ENCODE measurements at places on chromosomes 1 and 21.
A peak's percentile ranks its signal among the peaks of the same experiment; 100 is the strongest.

GRCh38 chr1:15444468-15445389 is 6.5 kb downstream of the CTRC start:
- no peaks in the 10 kb centered on the region for H3K4me1 ChIP-seq
- H3K27me3 ChIP-seq: no peaks in the 10 kb centered on the region
- DNase-seq: no peak

DNA sequence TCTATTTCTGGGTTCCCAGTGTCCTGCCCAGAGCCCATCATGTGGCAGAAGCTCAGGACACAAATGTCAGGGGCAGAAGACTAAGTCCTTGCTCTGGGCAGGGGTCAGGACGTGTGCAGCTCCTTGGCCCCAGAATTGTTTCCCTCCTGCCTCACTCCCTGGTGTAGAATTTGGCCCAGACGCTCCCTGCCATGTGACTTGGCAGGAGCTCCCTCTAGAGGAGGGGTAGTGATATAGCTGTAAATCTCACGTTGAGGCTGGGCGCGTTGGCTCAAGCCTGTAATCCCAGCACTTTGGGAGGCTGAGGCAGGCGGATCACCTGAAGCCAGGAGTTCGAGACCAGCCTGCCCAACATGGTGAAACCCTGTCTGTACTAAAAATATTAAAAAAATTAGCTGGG is 91.2 kb downstream of the UBIAD1 start:
- peaks cover 3% of the 10 kb centered on the region for H3K4me1 ChIP-seq
- H3K27ac ChIP-seq: no peak overlapping the region
- H3K27me3 ChIP-seq: no peaks in the 10 kb centered on the region
- no peaks in the 10 kb centered on the region for H3K36me3 ChIP-seq

GRCh38 chr1:155608888-155609225 is 1.2 kb upstream of the MSTO1 start:
- DNase-seq: no peak
- no peaks in the 10 kb centered on the region for H3K27me3 ChIP-seq
- no peak overlapping the region for H3K4me3 ChIP-seq
- H3K4me1 ChIP-seq: no peaks in the 10 kb centered on the region
- peaks cover 6% of the 10 kb centered on the region for H3K36me3 ChIP-seq

- H3K27me3 ChIP-seq: no peaks in the 10 kb centered on the region
- DNase-seq: no peak
- H3K4me3 ChIP-seq: peak overlapping the region; percentile 68
- no peaks in the 10 kb centered on the region for H3K4me1 ChIP-seq
- no peaks in the 10 kb centered on the region for H3K36me3 ChIP-seq
These were observed 1.0 kb downstream of the DNAJB4 start for GRCh38 chr1:78005755-78006154.

DNA sequence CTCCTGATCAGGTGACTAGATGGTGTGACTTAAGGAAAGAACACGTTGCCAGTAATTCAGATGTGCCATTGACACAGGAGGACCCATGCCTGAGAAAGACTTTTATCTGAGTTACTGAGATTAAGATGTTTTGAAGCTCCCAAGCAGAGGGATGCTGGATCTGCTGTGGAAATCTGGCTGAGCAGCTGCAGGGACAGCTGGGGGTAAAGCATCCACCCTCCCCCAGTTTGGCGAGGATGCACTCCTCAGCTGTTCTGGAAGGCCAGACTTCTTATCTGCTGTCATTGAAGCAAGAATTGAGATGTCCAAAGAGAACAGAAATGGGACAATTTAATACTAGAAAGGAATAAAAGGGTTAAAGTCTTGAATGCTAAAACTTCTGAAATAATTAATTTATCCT is 25.7 kb downstream of the TTC3 start:
- no peaks in the 10 kb centered on the region for H3K27me3 ChIP-seq
- H3K36me3 ChIP-seq: peaks cover 32% of the 10 kb centered on the region
- no peak for DNase-seq
- no peaks in the 10 kb centered on the region for H3K4me1 ChIP-seq
- no peak overlapping the region for H3K4me3 ChIP-seq

DNA sequence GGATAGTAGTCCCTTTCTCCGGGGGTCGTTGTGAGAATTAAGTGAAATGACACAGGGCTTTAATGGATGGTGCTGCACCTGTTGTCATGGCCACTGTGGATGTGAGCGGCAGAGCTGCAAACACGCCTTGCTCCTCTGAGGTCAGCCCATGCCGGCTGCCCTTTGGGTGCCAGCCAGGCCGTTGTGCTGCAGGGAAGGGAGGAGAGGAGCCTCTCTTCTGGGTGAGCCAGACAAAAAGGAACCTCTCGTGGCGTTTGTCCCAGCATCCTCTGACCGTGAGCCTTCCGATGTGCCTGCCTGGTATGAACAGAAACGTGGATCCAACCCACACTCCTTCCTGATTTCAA is 383.0 kb upstream of the VAMP3 start:
- H3K27ac ChIP-seq: no peak overlapping the region
- no peaks in the 10 kb centered on the region for H3K36me3 ChIP-seq
- no peak for DNase-seq
- no peak overlapping the region for H3K4me3 ChIP-seq
- no peaks in the 10 kb centered on the region for H3K4me1 ChIP-seq
- no peaks in the 10 kb centered on the region for H3K27me3 ChIP-seq

- no peaks in the 10 kb centered on the region for H3K36me3 ChIP-seq
- peaks cover 7% of the 10 kb centered on the region for H3K4me1 ChIP-seq
- H3K27me3 ChIP-seq: peaks cover 20% of the 10 kb centered on the region
- no peak overlapping the region for H3K4me3 ChIP-seq
- no peak overlapping the region for H3K27ac ChIP-seq
These were observed 1.8 kb upstream of the PTPN14 start for GRCh38 chr1:214553142-214553710.

- H3K27ac ChIP-seq: no peak overlapping the region
- no peaks in the 10 kb centered on the region for H3K36me3 ChIP-seq
- no peaks in the 10 kb centered on the region for H3K4me1 ChIP-seq
- no peak overlapping the region for H3K4me3 ChIP-seq
- DNase-seq: no peak
- no peaks in the 10 kb centered on the region for H3K27me3 ChIP-seq
These were observed 248.3 kb upstream of the KAZN start for GRCh38 chr1:14350197-14350596.

DNA sequence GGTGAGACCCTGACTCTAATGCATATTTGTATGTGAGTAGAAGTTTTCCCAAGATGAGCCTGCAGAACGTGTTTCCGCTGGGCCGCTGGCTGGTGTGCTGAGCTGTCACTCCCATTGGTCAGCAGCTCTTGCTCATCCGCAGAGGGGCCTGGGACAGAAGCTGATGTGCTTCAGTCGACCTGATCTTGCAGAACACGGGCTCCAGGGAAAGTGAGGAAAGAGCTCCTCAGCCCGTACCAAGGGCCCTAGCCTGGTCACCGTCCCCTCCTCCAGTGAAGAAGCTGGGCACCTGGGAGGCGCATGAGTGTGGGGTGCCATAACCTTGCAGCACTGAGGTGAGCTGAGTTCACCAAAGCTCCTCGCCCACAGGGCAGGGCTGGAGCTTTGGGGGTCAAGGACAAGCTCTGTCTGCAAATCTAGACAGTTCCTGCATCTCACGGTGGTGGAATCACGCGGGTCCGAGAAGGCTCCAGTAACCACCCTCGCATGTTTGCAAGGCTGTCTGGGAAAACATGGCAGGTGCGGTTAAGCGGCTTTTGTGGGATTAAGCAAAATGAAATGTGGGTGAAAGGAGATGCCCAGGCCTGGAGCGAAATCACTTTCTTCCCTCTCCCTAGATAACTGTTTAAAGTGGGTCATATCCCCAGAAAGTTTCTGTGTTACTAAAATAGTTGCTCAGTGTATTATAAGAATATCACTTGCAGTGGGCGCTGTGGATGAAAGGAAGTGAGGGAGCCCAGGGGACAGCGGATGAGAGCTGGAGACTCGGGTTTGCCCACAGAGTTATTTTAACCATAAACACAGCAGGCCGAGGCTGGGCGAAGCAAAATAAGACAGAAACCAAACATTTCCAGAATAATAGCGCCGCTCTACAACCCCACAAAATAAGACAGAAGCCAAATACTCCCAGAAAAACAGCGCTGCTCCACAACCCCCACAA is 33.1 kb upstream of the LRRC3 start:
- H3K4me1 ChIP-seq: no peaks in the 10 kb centered on the region
- no peak for DNase-seq
- no peaks in the 10 kb centered on the region for H3K36me3 ChIP-seq

GRCh38 chr1:235017191-235017590 is 111.4 kb downstream of the TOMM20 start:
- DNase-seq: no peak
- H3K4me1 ChIP-seq: peaks cover 13% of the 10 kb centered on the region
- H3K27ac ChIP-seq: no peak overlapping the region
- no peaks in the 10 kb centered on the region for H3K27me3 ChIP-seq
- H3K4me3 ChIP-seq: no peak overlapping the region
- H3K36me3 ChIP-seq: no peaks in the 10 kb centered on the region

DNA sequence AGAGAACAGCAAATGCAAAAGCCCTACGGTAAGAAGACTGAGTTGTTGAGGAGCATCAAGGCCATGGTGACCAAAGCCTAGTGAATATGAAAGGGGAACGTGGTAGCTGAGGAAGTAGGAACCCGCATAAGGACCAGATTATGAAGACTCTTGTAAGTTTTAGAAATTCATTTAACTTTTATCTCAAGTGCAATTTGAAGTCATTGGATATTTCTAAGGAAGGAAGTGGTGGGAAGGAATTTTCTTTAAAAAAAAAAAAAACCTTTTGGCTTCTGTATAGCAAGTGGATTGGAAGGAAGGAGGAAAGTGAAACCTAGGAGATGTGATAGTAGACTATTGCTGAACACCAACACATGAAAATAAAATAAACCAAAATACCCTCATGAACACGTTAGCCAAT is 119.0 kb downstream of the TNFSF18 start:
- no peak for DNase-seq
- no peak overlapping the region for H3K27ac ChIP-seq
- no peaks in the 10 kb centered on the region for H3K27me3 ChIP-seq
- no peak overlapping the region for H3K4me3 ChIP-seq

DNA sequence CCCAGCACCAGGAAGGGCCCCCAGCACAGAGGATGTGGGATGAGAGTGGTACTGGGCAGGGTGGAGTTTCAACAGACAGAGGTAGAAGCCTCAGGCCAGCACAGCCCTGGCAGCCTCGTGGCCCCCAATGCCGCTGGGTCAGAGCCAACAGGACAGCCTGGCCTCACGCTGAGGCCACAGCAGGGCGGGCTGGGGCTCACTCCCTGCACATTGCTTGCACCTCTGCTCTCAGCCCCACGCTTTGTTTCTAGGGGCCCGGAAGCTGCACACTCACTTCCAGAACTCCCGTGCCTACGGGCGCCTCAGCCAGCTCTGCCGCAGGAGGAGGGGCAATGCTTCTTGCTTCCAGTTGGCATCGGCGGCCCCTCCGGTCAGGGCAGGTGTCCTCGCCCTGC is 72.9 kb downstream of the SIK1 start:
- no peaks in the 10 kb centered on the region for H3K36me3 ChIP-seq
- no peak overlapping the region for H3K27ac ChIP-seq
- H3K4me1 ChIP-seq: no peaks in the 10 kb centered on the region
- H3K27me3 ChIP-seq: no peaks in the 10 kb centered on the region
- DNase-seq: no peak
- no peak overlapping the region for H3K4me3 ChIP-seq

GRCh38 chr1:160807247-160807646 is 11.3 kb downstream of the LY9 start:
- peaks cover 53% of the 10 kb centered on the region for H3K36me3 ChIP-seq
- no peaks in the 10 kb centered on the region for H3K27me3 ChIP-seq
- DNase-seq: no peak
- H3K4me1 ChIP-seq: peaks cover 20% of the 10 kb centered on the region

- no peak for DNase-seq
- no peaks in the 10 kb centered on the region for H3K27me3 ChIP-seq
- no peak overlapping the region for H3K27ac ChIP-seq
- no peaks in the 10 kb centered on the region for H3K36me3 ChIP-seq
- H3K4me3 ChIP-seq: no peak overlapping the region
- peaks cover 12% of the 10 kb centered on the region for H3K4me1 ChIP-seq
These were observed 1.1 kb upstream of the SLAMF8 start for GRCh38 chr1:159825564-159825963.

GRCh38 chr1:114009393-114009792 is 30.1 kb downstream of the OLFML3 start:
- no peak overlapping the region for H3K27ac ChIP-seq
- H3K27me3 ChIP-seq: no peaks in the 10 kb centered on the region
- H3K4me1 ChIP-seq: no peaks in the 10 kb centered on the region
- no peak for DNase-seq
- H3K36me3 ChIP-seq: no peaks in the 10 kb centered on the region

GRCh38 chr1:26009796-26010447 is 11.7 kb upstream of the EXTL1 start:
- DNase-seq: no peak
- no peaks in the 10 kb centered on the region for H3K27me3 ChIP-seq
- no peak overlapping the region for H3K27ac ChIP-seq

GRCh38 chr1:194295685-194296084 is 1109.3 kb upstream of the B3GALT2 start:
- H3K27me3 ChIP-seq: no peaks in the 10 kb centered on the region
- DNase-seq: no peak
- no peak overlapping the region for H3K4me3 ChIP-seq
- H3K27ac ChIP-seq: no peak overlapping the region
- peaks cover 3% of the 10 kb centered on the region for H3K4me1 ChIP-seq

- no peaks in the 10 kb centered on the region for H3K4me1 ChIP-seq
- no peaks in the 10 kb centered on the region for H3K27me3 ChIP-seq
- no peak for DNase-seq
- no peaks in the 10 kb centered on the region for H3K36me3 ChIP-seq
- no peak overlapping the region for H3K27ac ChIP-seq
These were observed 82.4 kb downstream of the PBX1 start for GRCh38 chr1:164641353-164641730.

- DNase-seq: no peak
- H3K4me1 ChIP-seq: no peaks in the 10 kb centered on the region
- H3K36me3 ChIP-seq: no peaks in the 10 kb centered on the region
- no peak overlapping the region for H3K4me3 ChIP-seq
These were observed 540.1 kb upstream of the RGS18 start for GRCh38 chr1:191618181-191618580.

GRCh38 chr1:33429332-33429731 is 1.6 kb downstream of the PHC2 start:
- no peaks in the 10 kb centered on the region for H3K27me3 ChIP-seq
- no peak overlapping the region for H3K4me3 ChIP-seq
- H3K4me1 ChIP-seq: peaks cover 7% of the 10 kb centered on the region
- no peaks in the 10 kb centered on the region for H3K36me3 ChIP-seq
- no peak for DNase-seq

DNA sequence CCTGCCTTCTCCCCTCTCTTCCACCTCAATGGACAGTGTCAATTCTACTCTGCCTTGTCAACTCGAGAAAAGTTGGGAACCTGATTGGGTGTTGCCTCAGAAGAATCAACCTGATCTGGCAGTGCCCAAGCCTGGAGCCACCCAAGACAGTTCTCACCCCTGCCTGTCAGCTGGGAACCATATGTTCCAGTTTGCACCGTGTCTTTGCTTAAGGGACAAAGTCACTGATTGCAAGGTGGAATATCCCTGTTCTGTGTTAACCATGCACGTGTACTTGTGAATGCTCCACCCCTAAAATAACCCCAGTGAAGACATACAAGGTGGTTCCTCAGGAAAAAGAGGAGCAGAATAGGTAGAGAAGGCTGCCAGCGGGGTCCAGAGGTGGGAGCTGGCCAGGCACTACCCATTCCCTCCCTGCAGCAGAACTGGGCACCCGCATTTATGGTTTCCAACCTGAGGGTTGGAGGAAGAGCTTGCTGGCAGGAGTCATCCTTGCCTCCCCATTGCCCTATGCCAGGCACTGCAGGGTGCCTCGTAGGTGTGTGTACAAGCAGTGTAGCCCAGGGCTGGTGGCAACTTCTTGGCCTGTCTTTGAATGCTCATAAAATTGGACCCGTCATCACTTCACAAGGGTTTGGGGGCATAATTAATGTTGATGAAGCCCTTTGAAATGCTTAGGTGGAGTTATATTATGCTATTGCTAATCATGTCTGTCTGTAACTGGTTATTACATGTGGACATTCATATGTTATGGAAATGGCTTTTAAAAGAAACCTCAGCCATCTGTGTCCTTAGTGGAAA is 11.3 kb downstream of the NIPAL3 start:
- H3K27ac ChIP-seq: no peak overlapping the region
- no peaks in the 10 kb centered on the region for H3K27me3 ChIP-seq
- no peak overlapping the region for H3K4me3 ChIP-seq
- no peaks in the 10 kb centered on the region for H3K4me1 ChIP-seq
- no peak for DNase-seq
